ENCODE measurements at places on chromosomes 13 and 19. TPM values are rescaled to one million over a fixed set of nuclear protein-coding genes. Genes with fewer than 3 reads are reported as not detected.

- no peak for DNase-seq
These were observed 92.0 kb upstream of the SPATA13 start for GRCh38 chr13:24068472-24068871.

DNA sequence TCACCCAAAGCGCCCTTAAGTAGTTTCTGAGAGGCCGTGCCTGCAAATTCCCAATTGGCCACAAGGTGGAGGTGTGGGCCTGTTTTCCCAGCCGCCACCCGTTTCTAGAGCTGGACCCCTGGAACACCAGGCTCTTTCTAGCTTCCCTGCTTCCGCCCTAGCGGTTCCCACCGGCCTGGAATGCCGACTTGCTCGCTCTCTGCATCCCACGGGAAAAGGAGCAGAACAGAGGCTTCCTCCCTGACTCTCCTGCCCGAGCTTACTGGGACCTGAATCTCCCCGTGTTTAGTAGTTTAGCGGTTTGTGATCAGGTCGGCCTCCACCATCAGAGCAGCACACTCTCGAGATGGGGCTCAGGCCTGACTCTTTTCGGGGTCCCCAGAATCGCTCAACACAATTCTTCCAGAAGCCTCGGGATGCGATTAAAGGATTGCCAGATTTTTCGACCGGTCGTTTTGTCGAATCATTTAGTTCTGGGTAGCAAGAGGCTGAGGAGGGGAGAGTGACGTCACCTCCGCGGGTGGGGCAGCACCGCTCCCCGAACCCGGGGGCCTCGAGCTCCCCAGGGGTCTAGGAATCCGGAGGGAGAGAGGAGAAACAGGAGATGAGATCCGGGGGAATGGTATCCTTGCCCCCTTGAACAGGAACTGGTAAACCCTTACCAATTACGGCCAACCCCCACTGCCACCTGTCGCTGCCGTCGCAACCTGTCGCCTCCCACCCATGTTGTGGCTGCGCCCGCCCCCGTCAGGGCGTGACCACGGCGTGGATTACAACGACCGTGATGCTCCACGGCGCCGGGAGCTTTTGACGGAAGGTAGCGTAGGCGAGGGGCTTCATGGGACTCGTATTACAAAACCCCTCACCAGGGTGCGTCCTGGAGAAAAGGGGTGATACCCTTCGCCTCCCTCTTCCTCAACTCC lies 8.0 kb downstream of the NAPSA start:
- DNase-seq = peak; percentile 61

DNA sequence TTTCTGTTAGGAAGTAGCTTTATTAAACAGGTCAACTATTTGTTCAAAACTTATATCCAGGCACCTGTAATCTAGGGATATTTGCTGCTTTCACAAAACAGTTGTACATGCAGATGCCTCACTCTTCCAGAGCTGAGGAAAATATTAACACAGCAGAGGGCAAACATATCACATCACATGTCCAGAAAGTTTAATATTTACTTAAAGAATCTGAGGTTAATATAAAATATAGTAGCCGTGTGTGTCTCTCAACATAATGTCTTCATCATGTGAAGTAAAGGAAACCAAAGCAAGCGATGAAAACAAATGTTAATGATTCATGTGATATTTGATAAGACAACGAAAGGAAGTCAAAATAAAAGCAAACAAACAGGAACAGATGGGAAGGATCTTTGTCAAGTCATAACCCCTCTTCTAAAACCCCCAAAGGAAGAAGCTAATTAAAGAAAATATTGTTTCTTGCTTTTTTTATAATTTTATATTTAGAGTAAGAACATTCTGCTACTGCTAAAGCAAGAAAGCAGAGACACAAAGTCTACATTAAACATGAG lies 418.8 kb downstream of the DACH1 start:
- no peak for DNase-seq

GRCh38 chr19:39765091-39766076 lies 13.3 kb upstream of the LEUTX start:
- DNase-seq = peak; percentile 66

DNA sequence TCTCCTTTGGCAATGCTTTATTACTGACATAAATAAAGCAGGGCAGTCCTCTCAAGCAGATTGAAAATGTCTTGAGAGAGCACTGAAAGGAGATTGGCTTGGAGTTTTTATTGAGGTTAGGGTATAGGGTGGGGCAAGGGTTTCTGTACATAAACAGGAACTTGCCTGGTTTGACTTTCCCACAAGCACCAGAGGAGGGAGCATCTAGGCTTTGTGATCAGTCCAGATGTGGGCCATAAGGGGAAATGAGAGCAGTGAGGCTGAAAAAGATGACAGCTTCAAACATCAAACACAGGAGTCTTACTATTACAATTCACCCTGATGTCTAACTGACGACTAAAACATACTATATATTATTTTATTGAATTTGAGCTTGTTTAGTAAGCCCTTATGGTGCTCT lies 260.9 kb downstream of the MTUS2 start:
- no peak for DNase-seq

GRCh38 chr13:66343224-66343828 lies 886.8 kb downstream of the PCDH9 start:
- DNase-seq = no peak

DNA sequence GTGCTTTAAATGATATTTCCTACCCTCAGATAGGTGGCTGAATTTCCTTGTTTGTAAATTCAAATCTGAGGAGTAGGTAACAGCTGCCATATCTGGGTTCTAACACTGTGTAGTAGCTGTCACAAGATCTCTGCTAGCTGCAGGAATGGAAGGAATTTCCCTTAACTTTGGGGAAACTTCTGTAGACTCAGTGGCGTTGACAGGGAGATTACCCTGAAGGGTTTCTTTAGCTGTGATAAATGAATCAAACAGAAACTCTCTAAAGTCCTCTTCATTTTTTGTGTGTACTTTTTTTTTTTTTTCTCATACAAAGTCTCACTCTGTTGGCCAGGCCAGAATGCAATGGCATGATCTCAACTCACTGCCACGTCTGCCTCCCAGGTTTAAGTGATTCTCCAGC lies 5.3 kb upstream of the EPSTI1 start:
- no peak for DNase-seq

DNA sequence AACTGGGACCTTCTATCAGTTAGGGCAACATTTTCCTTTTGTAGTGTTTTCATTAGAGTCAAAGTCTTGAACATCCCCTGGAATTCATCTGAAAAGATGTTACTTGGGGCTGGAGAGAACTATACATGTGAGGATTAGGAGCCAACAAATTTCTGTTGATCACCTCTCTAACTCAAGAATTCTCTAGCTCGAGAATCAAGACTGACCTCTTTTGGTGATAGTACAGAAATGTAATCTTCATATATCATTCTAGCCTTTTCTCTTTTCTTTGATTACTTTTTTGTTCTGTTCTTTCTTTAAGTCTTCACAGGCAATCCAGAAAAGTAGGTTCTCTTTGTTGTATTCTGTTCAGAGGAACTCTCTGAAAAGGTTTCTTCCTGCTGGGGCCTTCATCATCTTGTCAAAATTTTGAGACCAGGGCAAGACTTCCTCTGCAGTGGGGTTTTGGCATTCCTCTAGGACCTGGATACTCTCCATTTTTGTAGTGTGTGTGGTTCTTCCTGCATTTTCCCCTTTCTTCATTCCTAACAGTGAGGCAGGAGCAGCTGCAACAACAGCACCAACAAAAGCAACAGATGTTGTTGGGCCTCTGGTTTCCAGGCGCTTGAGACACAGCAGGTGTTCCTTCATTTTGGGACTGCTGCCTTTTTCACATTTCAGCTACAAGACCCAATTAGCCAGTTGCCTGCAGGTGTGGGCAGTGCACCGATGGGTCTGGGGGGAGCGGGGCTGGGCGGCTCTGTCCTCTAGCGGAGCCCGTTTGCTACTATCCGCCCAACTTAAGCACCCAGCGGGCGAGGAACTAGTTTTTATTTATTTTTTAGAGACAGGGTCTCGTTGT lies 26.2 kb downstream of the ELF1 start:
- no peak for DNase-seq

DNA sequence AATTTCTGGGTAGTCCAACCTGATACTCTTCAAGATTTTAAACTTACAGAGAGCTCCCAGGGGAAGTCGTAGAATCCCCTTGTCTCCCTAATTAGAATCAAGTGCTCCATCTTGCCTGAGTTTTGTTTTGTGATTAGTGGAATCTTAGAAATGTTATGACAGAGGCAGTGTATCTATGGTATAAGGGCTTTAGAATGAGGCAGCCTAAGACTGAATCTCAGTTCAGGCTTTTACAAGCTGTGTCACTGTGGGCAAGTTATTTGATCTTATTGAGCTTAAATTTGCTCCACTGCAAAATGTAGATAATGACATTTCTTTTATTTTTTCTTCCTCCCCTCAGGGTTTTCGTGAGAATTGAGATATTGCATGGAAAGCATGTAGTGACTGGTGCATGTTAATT lies 215.5 kb downstream of the POSTN start:
- DNase-seq = no peak

DNA sequence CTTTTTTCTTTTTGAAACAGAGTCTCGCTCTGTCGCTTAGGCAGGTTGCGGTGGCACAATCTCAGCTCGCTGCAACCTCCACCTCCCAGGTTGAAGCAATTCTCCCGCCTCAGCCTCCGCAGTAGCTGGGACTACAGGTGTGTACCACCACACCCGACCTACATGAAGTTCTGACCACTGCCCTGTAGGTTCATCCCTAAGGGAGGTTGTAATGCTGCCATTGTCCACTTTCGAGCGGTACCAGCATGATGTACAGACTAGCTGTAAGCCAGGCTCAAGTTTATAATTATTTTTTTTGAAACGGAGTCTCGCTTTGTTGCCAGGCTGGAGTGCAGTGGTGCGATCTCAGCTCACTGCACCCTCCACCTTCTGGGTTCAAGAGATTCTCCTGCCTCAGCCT lies 11.6 kb upstream of the COX7A1 start:
- no peak for DNase-seq

GRCh38 chr13:20828539-20829364 lies 55.0 kb upstream of the EEF1AKMT1 start:
- DNase-seq = peak; percentile 76

GRCh38 chr13:23620211-23620610 lies 50.0 kb downstream of the TNFRSF19 start:
- no peak for DNase-seq

DNA sequence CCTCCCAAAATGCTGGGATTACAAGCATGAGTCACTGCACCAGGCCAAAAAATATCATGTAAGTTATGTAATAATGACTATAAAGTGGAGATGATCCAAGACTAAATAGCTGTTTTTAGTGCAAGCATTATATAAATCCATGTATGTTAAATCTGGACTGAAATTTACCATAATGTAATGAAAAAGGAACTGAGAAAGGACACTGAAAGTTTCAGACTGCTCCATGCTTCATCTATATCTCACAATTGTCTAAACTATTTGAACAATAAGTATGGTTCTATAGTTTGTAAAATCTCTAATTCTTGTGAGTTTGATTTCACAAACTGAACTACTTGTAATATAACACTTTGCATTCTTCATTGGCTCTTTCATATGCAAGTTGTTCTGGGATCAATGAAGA lies 2299.5 kb downstream of the PCDH9 start:
- no peak for DNase-seq

DNA sequence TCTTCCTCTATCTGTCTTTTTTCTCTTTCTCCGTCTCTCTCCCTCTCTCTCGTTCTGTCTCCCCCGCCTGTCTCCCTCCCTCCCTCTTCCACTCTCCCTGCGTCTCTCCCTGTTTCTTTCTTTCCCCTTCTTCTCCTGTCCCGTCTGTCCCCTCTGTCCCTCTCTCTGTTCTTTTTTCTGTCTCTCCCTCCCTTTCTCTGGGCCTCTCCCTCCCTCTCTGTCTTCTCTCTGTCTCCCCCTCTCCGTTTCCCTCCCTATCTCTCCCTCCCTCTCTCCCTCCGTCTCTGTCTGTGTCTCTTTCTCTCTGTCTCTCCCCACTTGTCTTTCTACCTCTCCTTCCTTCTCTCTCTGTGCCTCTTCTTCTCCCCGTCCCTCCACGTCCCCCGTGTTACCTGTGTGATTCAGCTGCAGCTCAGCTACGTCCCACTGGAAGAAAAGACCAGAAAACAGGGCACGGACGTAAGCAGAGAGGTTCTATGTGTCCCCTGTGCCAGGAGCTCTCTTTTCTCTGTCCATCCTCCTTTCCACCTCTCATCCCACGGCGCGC lies 1.2 kb downstream of the CD70 start:
- no peak for DNase-seq

GRCh38 chr19:15197275-15197941 lies 3.4 kb downstream of the NOTCH3 start:
- DNase-seq = no peak

DNA sequence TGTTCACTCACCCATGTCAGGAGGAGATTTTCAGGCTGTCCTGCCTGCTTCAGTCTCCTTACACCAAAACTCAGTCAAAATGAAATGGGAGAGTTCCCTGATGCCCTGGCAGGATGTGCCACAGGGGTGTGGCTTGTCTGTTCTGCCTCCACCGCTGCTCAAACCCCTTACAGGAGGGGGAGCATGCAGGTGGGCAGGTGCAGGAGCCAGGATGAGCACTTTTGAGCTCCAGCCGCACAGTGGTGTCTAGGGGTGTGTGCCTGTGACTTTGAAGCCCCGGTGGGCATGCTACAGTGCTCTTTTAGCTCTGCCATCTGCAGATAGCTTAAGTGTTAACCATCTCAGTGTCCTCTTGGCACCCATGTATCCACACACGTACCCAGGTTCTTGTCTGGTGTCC lies 71.9 kb upstream of the IPO5 start:
- DNase-seq = no peak

GRCh38 chr19:58407658-58408151 lies 744 bp upstream of the ZNF584 start:
- DNase-seq = no peak

- no peak for DNase-seq
These were observed 4.2 kb upstream of the SPC24 start for GRCh38 chr19:11159598-11160439.

GRCh38 chr13:106774621-106775020 lies 206.7 kb upstream of the ARGLU1 start:
- no peak for DNase-seq

DNA sequence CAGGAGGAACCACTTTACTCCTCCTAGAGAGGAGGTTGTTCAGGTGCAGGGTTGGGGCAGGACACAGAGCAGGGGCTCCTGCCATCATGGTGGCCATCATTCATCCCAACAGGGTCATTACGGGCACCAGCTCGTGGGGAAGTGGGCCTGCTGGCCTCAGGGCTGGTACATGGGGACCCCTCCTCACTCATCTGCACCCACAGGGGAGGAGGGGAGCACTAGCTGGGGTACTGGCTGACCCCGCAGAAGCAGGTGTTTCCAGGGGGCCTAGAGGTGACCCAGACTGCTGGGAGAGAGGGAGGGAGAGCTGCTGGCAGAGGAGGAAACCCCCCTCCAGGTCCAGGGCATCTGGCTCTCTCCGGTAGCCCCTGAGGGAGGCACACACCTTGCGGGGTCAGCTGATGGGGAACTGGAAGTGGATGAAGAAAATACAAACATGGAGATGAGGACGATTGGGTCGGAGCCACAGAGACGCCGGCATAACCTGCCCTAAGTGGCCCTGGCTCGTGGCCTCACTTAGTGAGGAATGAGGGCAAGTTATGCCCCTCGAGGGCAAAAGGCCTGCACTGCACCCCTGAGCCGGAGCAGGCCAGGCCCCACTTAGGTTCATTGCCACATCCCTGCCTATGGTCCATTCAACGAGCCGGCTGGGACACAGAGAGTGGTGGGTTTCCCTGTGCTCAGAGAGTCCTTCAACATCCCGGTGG lies 76.2 kb downstream of the SOX1 start:
- DNase-seq = no peak

GRCh38 chr13:98965325-98965724 lies 12.5 kb downstream of the DOCK9 start:
- no peak for DNase-seq

The ERICH4 gene
- total RNA-seq = not detected

The NLRP4 gene
- not detected for total RNA-seq

The ACTMAP gene
- 21.2 TPM for total RNA-seq

The ZNF573 gene
- total RNA-seq = 11.9 TPM

The CAPN12 gene
- not detected for total RNA-seq

The ZNF709 gene
- 0.52 TPM for total RNA-seq

All from MCF 10A (cell line).